Vagina (tissue), 2 donors: ENCODE measurements at places on chromosomes 2 and 18. TPM values are rescaled to one million over a fixed set of nuclear protein-coding genes. Genes with fewer than 3 reads are reported as not detected.

SERPINB2 gene
- total RNA-seq, result 25.5 TPM

DNA sequence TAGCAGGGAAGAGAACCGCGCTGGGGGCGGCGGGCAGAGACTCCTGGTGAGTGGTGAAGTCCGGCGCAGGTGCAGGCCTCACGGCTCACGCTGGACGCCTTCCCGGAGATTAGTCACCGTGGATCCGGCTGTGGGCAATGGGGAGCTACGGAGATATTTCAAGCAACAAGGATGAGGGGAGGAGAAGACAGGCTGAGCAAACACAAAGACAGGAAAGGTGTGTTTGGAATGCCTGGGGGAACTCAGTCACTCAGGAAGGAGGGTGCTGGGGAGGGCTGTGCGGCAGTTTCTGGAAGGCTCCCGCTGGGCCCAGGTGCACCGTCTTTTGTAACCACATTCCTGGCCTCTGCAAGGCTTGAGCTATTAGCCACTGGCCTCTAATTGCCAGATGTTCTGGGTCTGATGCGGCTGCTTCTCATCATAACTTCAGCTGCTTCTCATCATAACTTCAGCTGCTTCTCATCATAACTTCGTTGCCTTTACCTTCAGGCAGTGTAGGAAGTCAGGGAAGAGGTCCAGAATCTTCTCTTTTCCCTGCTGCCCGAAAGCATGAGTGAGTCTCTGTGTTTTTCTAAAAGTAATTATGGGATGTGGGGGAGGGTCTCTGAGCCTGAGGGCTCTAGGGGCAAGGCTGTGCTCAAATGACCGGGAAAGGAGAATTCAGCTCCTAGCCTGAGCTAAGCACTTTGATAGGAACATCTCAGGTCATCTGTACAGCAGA lies 118.9 kb downstream of the PXDN start:
- no peak for DNase-seq

GRCh38 chr2:15112216-15112615 lies 448.9 kb downstream of the NBAS start:
- no peak for DNase-seq

DNA sequence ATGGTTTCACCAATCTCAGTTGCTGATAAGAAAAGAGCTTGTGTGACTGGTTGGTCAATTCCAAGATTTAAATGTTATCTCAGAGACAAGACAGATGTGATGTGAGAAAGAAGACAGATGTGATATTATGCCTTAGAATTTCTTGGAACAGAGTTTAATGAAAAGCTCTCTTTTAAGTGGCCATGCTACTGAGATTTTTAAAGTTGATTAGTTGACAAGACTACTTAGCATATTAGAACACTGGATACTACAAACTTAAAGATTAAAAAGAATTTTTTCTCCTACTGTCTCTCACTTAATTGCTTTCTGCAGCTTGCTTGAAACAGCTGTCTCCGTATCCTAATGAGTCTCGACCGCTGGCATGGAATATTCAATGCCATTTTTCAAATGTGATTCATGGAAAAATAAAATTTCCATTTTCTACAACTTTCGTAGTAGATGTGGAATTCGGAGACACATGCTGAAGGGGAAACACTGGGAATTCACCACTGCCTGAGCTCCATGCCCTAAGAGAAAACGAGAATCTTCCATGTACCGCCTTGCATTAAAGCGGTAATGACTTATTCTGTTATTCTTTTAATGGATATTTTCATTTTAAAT lies 634.2 kb upstream of the SETBP1 start:
- no peak for DNase-seq

GRCh38 chr2:28623582-28624405 lies 127.8 kb upstream of the PPP1CB start:
- no peak for DNase-seq

ZNF892 gene
- total RNA-seq, result 2.7 TPM

GRCh38 chr18:63138436-63139340 lies 180.9 kb downstream of the BCL2 start:
- DNase-seq, result no peak

QPCT gene
- total RNA-seq, result 6.9 TPM

TP53I3 gene
- 31.9 TPM for total RNA-seq

DNA sequence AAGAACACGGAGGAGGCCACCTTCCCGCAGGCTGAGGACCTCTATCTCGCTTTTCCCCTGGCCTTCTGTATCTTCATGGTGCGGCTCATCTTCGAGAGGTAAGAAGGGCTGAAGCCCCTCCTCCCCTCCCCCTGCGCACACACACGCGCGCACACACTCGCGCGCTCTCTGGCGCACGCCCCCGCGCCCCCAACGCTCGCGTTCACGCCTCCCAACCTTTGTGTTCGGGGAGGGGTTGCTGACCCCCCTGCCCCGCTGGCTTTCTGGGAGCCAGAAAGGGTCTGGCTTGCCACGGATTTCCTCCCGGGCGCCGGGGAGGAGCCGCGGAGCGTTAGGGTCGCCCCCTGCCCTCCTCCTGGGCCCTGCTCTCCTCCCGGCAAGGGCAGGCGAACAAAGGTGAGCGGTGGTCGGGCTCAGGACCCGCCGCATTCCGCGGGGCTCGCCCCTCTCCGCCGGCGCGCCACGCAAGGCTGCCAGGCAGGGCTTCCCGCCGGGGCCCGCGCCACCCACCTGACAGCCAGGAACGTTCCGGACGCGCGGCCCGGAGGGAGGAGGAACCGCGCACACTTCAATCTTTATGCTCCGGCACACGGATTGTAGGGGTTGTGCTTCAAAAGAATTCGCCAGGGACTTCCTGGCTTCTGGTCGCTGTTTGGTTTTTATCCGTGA lies 583 bp downstream of the CERS6 start:
- DNase-seq, result no peak

CNGA3 gene
- not detected for total RNA-seq

GRCh38 chr2:98761267-98761781 lies 30.4 kb upstream of the MGAT4A start:
- DNase-seq, result no peak

PFN4 gene
- not detected for total RNA-seq

DNA sequence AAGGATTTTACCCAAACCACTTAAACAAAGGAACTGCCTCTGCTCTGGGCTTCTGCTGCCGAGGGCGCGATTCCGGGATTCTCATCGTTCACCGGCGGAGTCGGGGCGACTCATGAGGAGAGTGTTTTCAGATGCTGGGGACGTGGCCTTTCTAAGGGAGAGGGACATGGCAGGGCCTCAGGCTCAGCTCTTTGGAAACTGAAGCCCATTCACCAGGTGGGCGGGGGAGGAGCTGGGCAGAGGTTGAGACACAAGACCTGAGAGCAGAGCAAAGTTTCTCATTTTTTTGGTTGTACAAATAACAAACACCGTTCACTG lies 29.8 kb downstream of the NFATC1 start:
- no peak for DNase-seq
